Left hindlimb (tissue), 1 donor: ENCODE measurements at places on chromosomes 1 and 21.
A peak's percentile ranks its signal among the peaks of the same experiment; 100 is the strongest.

GRCh38 chr1:234277161-234277868, 95.9 kb upstream of the COA6 start:
- no peak for DNase-seq

DNA sequence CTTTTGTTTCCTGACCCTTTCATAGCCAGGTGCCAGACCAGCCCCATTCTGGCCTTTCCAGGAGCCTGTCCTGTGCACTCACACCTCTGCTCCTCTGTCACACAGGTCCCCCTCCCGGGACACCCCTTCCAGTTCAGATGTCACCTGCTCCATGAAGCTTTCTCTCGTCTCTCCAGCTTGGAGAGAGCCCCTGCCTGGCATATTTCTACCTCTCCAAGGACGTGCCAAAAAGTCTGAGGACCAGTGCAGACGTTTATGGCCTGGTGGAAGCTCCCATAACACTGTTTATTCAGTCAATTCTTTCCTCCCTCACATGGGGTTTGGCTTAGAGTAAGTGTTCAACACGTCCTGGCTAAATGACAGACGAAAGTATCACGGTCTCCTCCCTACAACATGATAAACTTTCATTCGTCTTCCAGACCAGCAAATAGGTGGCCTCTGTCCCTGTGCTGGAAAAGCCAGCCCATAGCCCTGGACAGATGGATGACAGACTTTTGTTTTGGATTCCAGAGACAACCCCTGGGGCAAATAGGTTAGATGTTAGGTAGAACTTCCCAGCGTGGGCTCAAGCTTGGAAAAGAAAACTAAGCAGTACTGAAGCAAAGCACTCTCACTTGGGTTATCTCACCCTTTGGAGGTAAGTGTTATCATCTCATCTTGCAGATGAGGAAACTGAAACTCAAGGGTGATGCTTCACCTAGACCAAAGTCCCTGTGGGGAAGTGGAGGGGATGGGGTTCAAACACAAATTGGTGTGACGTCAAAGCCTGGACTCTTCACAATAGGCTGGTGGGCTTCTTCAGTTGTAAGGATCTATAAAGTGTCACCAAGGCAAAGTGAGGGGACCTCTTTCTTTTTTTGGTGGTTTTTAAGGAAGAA, 52.9 kb upstream of the ECE1 start:
- no peak for DNase-seq

GRCh38 chr1:172145231-172145651, 275.2 kb upstream of the C1orf105 start:
- DNase-seq: peak; percentile 82

GRCh38 chr1:187762118-187762517, 933.4 kb downstream of the PLA2G4A start:
- no peak for DNase-seq

DNA sequence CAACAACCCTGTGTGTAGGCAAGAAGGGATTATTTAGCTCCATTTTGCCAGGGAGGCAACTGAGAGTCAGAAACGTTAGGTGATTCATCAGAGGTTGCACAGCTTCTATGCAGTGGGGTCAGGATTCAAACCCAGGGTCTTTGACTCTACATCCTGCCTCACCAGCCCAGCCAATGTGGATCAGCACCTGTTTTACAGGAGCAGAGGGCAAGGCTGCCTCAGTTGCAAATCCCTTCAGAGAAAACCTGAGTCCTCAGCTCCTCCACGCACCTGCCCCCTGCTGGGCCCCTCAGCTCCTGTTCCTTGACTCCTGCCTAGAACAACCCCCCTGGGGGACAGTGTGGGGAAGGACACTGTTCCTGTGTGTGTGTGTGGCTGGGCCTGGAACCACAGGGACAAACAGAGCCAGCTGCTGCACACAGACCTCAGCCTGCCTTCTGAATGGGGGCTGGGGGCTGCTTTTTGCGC, 61.6 kb downstream of the LRRN2 start:
- no peak for DNase-seq

DNA sequence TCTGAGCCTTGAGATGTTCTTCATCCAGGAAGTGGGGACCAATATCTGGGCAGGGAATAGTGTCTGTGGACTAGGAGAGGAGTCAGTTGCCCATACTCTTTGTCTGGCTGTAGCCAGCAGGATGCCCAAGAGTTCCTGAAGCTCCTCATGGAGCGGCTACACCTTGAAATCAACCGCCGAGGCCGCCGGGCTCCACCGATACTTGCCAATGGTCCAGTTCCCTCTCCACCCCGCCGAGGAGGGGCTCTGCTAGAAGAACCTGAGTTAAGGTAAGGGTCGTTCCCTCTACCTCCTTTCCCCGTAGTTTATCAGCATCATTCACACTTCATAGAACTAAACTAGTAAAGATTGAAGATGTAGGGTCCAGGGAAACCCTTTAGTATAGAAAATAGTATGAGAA, 3.4 kb upstream of the PPOX start:
- no peak for DNase-seq

DNA sequence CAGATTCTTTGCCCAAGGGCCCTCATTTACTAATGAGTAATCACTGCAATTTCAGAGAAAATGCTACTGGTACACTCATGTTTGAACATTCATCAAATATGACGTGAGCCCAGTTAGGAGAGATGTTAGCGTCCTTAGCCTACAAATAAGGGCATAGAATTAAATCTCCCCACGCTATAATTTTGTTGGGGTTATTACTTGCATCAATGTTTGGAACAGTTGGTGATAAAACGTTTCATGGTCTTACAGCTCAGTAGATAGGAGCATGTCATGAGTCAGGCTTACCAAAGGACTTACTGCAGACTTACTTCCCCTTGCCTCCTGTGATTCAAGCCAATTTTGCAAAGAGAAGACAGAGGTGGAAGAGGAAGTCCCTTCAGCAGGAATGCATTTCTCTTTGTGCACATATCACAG, 304.0 kb downstream of the KIF26B start:
- no peak for DNase-seq

GRCh38 chr1:238318294-238319110, 427.8 kb upstream of the ZP4 start:
- DNase-seq: no peak

DNA sequence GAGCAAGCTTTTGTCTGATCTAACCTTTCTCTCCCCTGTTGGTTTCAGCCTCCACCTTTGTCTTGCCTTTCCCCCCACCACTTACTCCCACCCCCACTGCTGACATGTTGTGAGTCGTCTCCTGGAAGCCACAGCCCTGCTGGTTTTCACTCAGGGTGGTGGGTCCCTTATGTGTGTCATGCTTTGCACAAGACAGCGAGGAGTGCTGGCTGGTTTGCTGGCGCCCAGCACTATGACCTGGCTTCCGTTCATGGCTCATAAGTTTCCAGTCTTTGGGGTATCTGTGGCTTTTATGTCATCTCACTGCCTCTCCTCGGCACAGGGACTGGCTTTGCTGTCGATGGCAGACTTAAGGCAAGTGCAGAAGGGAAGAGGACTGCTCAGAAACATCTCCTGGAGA, 177.7 kb downstream of the KIF26B start:
- no peak for DNase-seq

DNA sequence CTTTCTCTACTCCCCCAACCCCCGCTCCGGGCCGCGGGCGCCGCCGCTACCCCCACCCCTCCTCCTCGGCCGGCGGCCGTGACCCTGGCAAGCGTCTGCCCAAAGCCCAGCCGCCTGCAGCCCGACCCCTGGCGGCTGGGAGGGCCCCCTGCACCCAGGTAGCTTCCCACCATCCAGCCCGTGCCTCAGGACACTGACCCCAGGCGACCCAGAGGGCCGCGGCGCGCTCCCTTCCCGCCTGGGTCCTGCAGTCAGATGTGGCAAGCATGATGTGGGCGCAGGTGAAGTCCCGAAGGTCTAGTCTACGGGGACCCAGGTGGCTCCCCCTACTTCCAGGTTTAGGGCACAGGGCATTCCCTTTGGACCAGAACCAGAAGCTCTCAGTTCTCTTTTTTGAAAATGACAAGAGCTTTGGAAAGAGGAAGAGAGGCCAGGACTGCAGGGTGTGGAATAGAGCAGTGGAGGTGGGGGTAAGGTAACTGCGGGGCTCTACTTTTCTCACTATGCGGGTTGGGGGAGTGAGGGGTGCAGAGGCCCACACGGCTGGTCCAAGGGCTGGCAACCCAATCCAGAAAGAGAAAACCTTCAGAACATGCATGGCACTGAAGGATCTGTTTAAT, at the start of gene DENND4B:
Gene DENND4B (minus strand): TSS at position 97 of the 620 bp plus-strand sequence. CDS start 2,344 bp downstream, outside the sequence.
- peak; percentile 85 for DNase-seq

DNA sequence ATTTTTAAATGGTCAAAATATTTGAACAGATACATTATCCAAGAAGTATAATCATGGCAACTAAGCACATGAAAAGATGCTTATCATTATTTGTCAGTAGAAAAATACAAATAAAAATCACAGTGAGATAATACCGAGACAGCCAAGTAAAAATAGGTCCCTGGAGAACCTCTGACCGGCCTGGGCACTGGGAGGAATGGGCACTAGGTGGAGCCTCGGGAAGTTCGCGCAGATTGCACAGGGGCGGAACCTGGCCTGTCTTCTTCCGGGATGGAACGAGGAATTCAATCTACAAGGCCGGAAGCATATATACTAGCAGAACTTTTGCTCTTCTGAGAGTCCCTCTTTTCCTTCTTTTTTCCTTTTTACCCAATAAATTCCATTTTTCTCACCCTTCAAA, 148.5 kb upstream of the CHRM3 start:
- DNase-seq: no peak

DNA sequence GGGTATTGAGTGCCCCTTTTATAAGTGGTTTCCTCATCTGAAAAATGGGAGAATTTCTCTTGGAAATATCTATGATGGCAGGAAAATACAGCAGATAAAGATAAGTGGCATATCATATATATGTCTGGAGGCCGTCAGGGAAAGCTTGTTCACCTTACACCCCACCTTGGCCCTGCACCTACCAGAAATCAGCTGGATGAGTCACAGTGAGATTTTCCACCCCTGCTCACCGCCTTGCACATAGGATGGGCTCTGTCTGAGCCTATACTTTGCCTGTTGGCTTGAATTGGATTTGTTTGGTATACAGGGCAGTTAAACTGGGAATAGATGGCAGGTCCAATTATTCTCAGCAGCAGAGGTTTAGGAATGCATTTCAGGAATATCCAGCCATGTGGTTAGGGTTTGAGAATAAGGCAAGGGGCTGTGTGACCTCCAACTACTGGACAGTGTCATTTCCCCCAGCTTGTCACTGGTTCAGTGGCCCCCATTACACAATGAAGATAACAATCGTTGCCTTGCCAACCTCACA, at the start of gene SPATA21:
Gene SPATA21 (minus strand): TSS at position 479 of the 529 bp plus-strand sequence. CDS start 6,053 bp downstream, outside the sequence.
- no peak for DNase-seq

DNA sequence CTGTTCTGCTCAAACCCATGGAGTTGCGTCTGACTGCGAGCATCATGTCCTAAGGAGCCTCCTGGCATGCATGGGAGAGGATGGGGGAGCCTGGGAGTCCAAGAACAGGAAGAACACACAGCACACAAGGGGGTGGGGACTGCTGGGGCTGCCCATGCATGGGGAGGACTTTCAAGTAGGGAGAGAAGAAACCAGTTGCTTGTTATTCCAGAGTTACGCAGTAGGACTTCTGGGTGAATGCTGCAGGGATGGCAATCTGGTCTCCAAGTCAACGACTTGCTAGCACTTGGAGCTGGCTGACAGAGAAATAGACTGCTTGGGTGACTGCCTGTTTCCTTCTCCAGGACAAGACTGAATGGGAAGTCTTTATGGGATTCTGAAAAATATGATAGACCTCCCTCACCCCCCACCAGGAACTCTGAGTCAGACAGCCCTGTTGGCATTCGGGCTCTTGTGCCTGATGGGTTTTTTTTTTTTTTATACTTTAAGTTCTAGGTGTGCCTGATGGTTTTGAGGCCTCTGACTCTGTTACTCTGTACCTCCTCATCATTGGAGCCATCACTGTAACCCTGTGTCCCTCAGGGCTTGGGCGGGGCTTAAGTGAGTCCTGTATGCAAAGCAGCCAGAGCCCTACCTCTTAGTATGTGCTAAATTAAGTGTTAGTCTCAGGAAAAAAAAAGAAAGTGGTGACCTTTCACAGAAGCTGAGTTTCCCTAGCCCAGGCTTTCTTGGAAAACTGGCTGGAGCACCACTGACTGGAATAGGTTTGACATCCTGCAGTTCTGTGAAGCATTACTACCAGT, 30.3 kb downstream of the MAP3K21 start:
- DNase-seq: no peak

GRCh38 chr1:18938008-18938706, 18.3 kb downstream of the IFFO2 start:
- no peak for DNase-seq

GRCh38 chr21:15274701-15275485, 210.1 kb upstream of the NRIP1 start:
- no peak for DNase-seq

DNA sequence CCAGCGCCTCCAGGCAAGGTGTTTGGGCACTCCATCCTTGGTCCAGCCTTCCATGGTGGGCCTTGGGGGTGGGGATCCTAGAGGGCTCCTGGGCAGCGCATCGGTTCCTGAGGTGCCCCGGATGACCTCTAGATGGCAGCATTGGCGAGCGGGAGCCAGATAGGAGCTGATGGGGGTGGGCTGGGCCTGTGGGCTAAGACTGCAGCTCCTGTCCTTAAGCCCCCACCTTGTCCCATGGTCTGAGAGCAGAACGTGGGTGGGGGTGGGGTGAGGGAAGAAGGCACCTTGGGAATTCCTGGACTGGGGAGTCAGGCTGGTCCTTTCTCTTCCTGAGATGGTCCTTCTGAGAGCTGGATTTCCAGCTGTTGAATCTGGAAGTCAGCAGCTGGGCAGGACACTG, 93.4 kb upstream of the CSF3R start:
- DNase-seq: peak; percentile 51

DNA sequence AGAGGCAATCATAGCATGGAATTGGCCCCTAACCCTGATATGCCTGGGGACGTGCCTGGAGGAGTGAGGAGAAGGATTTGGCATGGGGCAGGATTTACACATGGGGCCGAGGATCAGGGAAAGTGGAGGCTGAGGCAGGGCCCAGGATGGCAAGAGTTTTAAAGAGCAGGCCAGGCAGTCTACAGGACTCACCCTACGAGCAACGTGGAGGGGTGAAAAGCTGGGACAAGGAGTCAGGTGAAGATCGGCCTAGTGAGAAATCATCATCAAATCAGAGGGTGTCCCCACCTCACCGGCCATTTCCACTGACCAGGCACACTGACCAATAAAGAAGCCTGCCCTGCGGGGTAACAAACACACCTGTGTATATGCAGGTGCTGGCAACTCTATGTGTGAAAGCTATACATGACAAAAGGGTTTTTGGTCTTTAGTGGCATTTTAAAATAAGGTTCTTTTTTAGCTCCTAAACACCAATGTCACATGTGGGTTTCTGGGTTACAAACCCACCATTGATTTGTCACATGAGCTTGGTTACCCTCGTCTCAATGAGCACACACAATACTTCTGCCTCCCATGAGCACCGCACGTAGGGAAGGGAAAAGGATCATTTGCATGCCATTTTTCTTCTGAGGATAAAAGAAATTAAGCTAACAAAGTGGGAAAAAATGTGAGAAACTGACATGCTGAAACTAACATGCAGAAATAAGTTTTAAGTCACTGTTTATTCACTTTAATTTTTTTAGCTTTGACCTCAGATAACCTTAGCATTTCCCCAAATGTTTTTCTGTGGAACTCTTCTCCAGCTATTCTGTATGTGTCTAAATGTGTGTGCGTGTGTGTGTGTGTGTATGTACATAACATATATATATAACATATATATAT, 168.1 kb upstream of the EDN2 start:
- peak; percentile 18 for DNase-seq
